Kidney (tissue), 22 donors: ENCODE measurements at places on chromosomes 7 and 10. TPM values are rescaled to one million over a fixed set of nuclear protein-coding genes. Genes with fewer than 3 reads are reported as not detected.

Gene CPA2
- not detected for total RNA-seq

Gene DTX2
- total RNA-seq, result 21.6 TPM

Gene GPAM
- 9.9 TPM for total RNA-seq

Gene ANKRD30A
- total RNA-seq, result not detected
